ENCODE measurements at places on chromosomes 6 and 20.

DNA sequence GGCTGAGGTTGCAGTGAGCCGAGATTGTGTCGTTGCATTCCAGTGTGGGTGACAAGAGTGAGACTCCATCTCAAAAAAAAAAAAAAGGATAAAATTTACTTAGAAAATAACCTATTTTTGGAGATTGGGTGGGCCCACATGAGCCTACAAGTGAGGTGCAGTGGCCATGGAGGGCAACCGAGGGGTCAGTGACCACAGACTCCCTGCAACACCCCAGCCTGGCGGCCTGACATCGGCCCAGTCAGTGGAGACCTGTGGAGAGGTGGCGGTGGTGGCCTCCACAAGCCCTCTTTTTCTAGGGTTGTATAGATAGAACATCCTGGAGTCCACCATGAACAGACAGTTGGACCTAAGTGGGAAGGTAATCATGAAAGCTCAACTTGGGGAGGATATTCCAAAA is 52.7 kb downstream of the BTBD9 start:
- DNase-seq: no peak

- DNase-seq: no peak
Measured at GRCh38 chr6:73299151-73299971, 36.4 kb upstream of the KHDC1 start.

DNA sequence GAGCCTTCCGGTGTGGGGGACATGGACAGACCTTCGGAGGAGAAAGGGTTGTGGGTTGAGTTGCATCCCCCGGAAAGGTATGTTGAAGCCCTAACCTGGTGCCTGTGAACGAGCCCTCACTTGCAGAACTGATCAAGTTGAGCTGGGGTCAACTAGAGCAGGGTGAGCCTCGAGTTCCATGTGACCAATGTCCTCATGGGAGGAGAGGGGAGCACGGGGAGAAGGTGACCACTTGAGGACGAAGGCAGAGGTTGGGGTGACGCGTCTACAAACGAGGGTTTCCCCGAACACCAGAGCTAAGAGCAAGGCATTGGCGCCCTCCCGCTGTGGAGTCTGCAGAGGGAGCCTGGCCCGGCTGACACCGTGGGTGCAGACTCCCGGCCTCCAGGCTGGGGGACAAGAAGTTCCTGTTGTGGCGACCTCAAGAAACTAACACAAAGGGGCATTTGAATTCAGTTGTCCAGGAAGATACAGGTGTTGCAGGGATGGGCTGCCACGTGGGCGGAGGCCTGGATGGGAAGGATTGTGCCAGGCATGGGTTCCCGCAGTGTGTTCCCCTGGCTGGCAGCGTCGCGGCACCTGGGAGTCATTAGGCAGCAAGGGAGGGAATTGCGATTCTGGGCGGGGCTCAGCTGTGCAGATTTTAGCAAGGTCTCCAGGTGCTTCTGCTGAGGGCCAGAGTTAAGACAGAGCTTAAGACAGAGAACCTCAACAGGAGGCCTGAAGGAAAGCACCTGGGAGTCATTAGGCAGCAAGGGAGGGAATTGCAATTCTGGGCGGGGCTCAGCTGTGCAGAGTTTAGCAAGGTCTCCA is 20.4 kb upstream of the UNC93A start:
- no peak for DNase-seq

DNA sequence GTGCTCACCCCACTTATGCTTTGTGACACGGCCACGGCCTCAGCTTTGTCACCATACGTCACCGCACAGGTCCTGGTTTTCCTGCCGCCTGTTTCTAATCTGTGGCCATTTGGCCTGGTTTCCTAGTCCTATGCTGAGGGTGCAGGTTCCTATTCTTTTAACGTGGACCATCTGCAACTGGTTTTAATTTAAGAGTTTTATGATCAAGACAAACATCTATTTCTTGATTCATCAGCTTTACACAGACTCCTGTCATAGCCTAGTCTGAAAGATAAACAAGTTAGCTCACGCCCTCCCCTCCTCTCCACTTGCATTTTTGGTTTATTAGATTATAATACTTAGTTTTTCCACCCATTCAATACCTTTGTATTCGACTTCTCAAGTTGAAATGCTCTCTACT is 97.5 kb upstream of the RPS6KA2 start:
- DNase-seq: no peak

DNA sequence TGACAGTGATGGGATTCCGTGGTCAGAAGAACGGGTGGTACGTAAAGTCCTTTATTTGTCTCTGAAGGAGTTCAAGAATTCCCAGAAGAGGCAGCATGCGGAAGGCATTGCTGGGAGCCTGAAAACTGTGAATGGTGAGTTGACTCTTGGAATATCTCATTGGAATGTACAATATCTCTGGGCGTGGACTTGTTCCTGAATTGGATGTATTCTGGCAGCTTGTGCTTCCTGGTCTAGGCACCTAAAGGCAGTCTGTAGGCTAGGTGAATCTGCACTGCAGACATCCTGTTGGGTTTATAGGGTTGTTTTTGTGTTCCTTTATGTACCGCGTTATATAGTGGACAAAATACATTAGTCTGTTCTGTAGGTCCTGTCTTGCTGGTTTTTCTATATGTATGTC is 128.2 kb downstream of the JARID2 start:
- DNase-seq: no peak

DNA sequence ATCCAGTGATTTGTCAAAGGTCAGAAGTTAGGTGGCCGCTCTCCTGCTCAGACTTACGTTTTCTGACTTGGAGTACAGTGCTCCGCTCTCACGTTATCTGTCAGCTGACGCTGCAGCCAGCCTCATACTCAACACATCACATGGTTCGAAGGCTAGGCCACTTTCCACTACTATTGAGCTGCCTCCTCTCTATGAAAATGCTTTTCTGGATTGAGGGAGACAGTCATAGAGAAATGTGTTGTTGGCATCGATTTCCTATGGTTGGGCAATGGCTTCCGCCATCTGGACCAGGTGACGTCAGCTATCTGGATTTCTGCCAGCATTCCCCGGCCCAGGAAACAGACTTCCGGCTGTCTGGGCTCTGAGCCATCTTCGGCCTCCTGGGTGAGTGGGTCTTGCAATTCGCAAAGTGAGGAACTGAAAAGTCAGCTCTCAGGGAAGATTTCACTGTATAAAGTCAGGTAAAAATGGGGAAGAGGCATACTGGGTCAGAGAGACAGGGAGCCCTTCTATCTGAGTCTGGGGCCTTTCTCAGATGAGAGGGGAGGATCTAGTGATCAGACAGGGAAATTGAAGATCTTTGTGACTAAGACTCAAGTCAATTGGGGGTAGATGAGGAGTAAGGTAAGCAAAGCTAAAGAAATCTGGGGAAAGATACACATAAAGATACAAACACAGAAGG is 37.5 kb upstream of the IER3 start:
- DNase-seq: peak; percentile 87

- DNase-seq: no peak
Measured at GRCh38 chr6:39118921-39119320, 3.9 kb upstream of the SAYSD1 start.

DNA sequence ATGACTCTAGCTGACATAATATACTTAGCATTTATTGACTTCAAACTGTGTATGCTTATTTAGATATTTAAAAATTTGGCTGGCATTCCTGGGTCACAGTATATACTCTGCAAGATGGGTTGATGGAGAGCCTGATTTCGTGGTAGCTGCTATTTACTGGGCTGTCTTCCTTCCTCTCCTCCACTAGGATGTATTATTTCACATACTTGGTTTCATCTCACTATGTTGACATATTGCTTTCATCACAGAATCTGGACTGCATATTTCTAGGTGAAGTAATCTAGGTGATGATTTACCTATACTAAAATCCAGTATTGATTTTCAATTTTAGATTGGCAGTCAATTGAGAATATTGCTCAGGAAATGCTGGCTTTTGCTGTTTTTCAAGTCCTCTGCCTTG is 15.7 kb downstream of the AFDN start:
- no peak for DNase-seq

- DNase-seq: no peak
Measured at GRCh38 chr6:13307508-13307995, 20.8 kb downstream of the TBC1D7 start.

DNA sequence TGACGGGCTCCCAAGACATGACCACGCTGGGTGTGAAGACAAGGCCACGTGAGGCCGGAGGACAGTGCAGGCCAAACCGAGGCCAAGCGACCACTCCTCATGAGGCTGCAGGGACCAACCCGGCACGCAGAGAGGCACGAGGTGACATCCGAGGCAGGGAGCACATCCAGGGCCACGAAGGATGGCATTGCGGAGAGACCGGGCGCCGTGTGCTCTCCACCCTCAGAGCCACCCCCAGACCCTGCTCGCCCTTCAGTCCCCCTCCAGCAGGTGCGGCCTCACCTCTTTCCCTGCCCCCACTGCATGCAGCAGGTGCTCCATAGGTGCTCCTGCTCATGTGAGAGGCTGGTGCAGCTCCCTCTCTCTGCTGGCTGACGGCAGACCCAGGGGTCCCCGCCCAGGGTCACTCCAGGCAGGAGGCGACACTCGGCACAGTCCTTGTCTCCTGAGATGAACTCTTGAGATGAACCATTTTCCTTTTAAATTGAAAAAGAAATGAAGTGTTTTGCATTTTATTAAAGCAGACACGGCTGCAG is 33.8 kb upstream of the CHRNA4 start:
- no peak for DNase-seq

GRCh38 chr6:73566954-73567591 is 46.2 kb upstream of the EEF1A1 start:
- no peak for DNase-seq

DNA sequence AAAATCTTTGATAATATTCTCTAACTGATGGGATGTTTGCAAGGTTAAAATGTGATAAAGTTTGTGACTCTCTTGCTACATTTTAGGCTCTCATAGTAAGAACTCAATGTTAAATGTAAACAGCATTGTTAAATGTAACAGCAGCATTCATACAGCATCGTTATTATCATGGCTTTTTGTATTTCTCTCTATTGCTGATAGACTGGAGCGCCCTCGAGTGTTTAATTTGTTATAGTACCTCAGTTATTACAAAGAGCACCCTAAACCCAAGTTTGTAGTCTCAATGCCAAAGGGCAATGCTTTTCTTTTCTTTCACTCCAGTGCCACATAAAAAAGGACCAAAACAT is 14.9 kb upstream of the TTPAL start:
- peak; percentile 49 for DNase-seq

- DNase-seq: no peak
Measured at GRCh38 chr6:167703347-167703746, 123.4 kb upstream of the AFDN start.

DNA sequence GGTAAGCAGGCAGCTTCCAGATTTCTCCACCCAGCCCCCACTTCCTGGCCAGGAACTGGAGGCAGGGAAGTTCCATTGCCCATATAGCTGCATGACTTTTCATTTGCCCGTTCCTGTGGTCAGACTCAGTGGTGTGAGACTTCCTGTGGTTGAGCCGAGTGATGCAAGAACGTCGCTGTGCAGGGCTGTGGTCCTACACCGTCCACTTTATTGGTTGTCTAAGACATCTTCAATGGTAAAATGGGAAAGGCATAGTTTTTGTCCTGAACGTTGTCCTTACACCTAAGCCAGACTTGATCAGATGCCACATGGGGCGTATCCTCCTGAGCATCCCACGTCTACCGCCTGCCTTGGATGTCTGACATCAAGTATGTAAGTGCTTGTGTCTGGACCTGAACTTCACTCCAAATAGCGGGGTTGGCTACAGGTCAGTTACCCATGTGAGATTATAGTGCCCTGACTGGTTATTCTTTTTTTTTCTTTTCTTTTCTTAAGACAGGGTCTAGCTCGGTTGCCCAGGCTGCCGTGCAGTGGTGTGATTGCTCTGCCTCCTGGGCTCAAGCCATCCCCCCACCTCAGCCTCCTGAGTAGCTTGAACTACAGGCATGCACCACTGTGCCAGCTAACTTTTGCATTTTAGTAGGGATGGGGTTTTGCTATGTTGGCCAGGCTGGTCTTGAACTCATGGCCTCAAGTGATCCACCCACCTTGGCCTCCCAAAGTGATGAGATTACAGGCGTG is 25.9 kb upstream of the GTSF1L start:
- no peak for DNase-seq

- no peak for DNase-seq
Measured at GRCh38 chr6:106070636-106071035, 15.5 kb upstream of the PRDM1 start.

DNA sequence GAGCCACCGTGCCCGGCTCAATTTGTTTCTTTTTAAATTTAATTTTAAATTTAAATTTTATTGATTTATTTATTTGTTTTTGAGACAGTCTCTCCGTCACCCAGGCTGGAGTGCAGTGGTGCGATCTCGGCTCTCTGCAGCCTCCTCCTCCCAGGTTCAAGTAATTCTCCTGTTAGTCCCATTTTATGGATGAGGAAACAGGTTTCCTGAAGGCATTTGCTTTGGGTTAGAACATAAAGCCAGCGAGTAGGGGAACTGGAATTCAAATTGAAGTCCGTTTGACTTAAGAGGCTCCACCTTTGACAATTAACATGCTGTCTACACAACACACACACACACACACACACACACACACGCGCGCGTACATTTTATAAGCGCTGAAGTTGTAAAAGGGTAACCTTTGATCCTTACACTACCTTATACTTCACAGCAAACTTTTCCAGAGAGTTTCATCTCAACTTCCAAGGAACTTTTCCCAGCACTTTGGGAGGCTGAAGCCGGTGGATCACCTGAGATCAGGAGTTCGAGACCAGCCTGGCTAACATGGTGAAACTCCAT is 232.0 kb downstream of the BCAS1 start:
- no peak for DNase-seq

GRCh38 chr6:101528801-101529200 is 135.3 kb downstream of the GRIK2 start:
- DNase-seq: no peak

- DNase-seq: no peak
Measured at GRCh38 chr6:99745651-99746050, 139.0 kb downstream of the PRDM13 start.

DNA sequence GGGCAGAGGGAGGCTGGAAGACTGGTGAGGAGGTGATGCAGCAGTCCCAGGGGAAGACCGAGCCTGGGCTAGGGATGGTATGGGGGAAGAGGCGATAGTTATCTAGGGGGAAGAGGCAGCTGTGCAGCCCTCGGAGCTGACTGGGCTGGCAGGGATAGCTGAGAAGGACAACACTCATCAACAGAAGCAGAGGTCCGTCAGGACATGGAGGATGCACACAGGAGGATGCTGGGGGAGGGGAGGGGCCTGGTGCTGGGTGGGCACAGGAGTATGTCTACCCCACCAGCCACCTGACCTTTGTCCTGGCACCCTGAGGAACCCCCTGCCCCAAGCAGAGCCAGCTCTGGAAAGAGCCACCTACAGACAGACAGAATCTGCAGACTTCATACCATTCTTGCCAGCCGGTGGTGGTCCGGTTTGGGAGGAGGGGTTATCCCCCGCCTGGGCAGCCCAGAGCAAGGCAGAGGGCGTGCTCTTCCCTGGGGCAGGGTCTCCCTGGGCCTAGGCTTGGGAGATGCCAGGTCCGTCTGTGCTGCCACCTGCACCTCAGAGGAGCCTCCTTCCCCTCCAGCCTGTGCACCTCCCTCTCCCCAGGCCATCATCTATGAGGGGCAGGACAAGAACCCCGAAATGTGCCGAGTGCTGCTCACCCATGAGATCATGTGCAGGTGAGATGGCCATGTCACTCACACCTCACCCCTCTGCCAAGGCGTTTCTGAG is 14.9 kb downstream of the EBF4 start:
- DNase-seq: no peak
